ENCODE measurements at places on chromosomes 2 and 18.

GRCh38 chr18:55239740-55240139 is 280.5 kb upstream of the CCDC68 start:
- DNase-seq = no peak

- DNase-seq = no peak
Observed at GRCh38 chr2:55947752-55948151, 24.2 kb upstream of the EFEMP1 start.

- DNase-seq = no peak
Observed at GRCh38 chr2:216756435-216756834, 61.1 kb upstream of the IGFBP5 start.

- no peak for DNase-seq
Observed at GRCh38 chr2:189439342-189439741, 1.9 kb upstream of the WDR75 start.

- no peak for DNase-seq
Observed at GRCh38 chr2:24856791-24857211, 63.2 kb downstream of the ADCY3 start.

GRCh38 chr2:133304344-133304743 is 263.9 kb downstream of the NCKAP5 start:
- DNase-seq = no peak

DNA sequence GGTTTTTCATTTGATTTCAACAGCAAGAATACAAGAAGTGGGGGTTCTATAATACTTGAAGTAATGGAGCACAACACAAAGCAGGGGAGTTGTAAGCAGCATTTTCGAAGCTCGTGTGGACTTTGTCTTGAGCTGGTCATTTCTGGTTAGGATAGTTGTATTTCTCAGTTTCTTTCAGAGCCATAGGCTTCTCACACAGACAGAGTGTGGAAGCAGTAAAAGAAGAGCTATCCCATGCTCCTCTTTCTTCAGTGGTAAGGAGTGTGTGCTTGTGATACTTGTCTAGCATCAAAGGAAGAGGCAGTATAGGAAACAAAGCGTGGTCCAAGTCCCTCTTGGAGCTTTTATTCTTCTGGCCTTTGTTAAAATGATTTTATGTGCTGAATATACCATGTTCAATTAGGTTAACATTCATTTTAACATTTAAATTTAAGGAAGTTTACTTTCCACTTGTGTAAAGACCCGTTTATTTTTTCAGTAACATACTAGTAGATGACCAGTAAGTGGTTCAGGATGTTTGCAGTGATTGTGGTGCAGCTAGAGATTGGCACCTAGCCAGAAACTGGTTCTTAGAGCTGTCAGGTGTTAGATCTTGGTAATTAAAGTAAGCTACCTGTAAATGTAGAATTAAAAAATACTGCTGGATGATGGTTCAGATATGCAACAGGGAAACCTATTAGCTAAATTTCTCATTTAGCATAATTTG is 14.6 kb downstream of the CCNYL1 start:
- no peak for DNase-seq

Data from activated naive CD4-positive, alpha-beta T cell treated with anti-CD3 and anti-CD28 coated beads, Interleukin-2, amount 50 U/mL, for 72 hours (primary cell).